ENCODE measurements at places on chromosomes 7 and 10. TPM values are rescaled to one million over a fixed set of nuclear protein-coding genes. Genes with fewer than 3 reads are reported as not detected.

SPDYE16 gene
- 0.30 TPM for total RNA-seq

HMX2 gene
- total RNA-seq, result not detected

TMEM254 gene
- total RNA-seq, result 14.4 TPM

CALHM3 gene
- not detected for total RNA-seq

CACNA2D1 gene
- total RNA-seq, result not detected

HOXA1 gene
- total RNA-seq, result not detected

GGCT gene
- total RNA-seq, result 75.7 TPM

PDSS1 gene
- 33.4 TPM for total RNA-seq

ZWINT gene
- total RNA-seq, result 119 TPM

SLIT1 gene
- 0.17 TPM for total RNA-seq

COL13A1 gene
- not detected for total RNA-seq

CFAP58 gene
- total RNA-seq, result 0.21 TPM

FLNC gene
- 0.02 TPM for total RNA-seq

AKR1C2 gene
- total RNA-seq, result not detected

MOGAT3 gene
- total RNA-seq, result not detected

ZNF679 gene
- total RNA-seq, result not detected

ZPBP gene
- total RNA-seq, result 0.42 TPM

ATOH7 gene
- not detected for total RNA-seq

SEMA4G gene
- total RNA-seq, result 0.71 TPM

MRLN gene
- not detected for total RNA-seq

All from activated CD8-positive, alpha-beta memory T cell treated with anti-CD3 and anti-CD28 coated beads for 36 hours (primary cell).